ENCODE measurements at places on chromosomes 1 and 21.

GRCh38 chr1:157580828-157581210, 17.1 kb downstream of the FCRL4 start:
- H3K4me3 ChIP-seq, result no peak overlapping the region
- H3K27ac ChIP-seq, result no peak overlapping the region
- H3K27me3 ChIP-seq, result no peaks in the 10 kb centered on the region
- no peaks in the 10 kb centered on the region for H3K4me1 ChIP-seq

GRCh38 chr1:29830916-29831315, 594.6 kb downstream of the PTPRU start:
- H3K27ac ChIP-seq, result no peak overlapping the region
- H3K4me3 ChIP-seq, result no peak overlapping the region
- H3K4me1 ChIP-seq, result no peaks in the 10 kb centered on the region
- DNase-seq, result no peak

- DNase-seq, result no peak
- no peak overlapping the region for H3K27ac ChIP-seq
- H3K4me1 ChIP-seq, result no peaks in the 10 kb centered on the region
- H3K27me3 ChIP-seq, result no peaks in the 10 kb centered on the region
Measured at GRCh38 chr1:203888807-203889251, 27.4 kb downstream of the SNRPE start.

- no peaks in the 10 kb centered on the region for H3K36me3 ChIP-seq
- no peaks in the 10 kb centered on the region for H3K27me3 ChIP-seq
- H3K4me3 ChIP-seq, result peak overlapping the region; percentile 64
- peak overlapping the region; percentile 23 for H3K27ac ChIP-seq
- peaks cover 45% of the 10 kb centered on the region for H3K4me1 ChIP-seq
- DNase-seq, result no peak
Measured at GRCh38 chr1:204377800-204378668, 18.3 kb upstream of the PLEKHA6 start.

GRCh38 chr1:171610385-171610784, 11.7 kb upstream of the MYOCOS start:
- H3K4me3 ChIP-seq, result no peak overlapping the region
- no peaks in the 10 kb centered on the region for H3K4me1 ChIP-seq
- H3K27me3 ChIP-seq, result no peaks in the 10 kb centered on the region
- no peak for DNase-seq

DNA sequence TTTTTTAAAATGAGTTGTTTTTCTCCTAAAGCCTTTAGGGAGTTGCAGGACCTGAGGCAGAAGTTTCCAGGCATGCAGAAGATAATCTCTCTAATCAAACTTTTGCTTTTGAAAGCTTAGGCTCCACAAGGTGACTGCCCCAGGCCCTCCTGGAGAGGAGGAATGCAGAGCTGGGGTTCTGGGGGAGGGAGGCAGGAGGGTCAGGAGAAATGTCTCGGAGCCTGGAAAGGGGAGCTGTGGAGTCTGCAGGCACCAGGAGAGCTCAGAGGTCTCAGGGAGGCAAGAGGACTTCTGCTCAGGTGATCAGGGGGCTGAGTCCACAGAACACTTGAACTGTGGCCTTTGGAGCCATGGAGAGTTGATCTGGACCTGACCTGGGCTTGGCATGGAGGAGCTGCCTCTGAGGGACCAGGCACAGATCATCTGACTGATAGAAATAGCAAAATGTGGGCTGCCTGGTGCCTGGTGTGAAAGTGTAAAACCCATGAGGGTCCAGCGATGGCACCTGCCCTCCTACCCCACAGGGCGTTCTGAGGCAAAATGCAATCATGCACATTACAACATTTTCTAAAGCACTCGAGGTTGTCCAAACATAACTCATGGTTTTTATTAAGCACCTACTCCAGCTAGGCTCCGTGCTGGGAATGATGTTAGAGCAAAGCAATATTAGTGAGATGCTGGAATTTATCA, 10.0 kb upstream of the ABCG1 start:
- H3K36me3 ChIP-seq, result no peaks in the 10 kb centered on the region
- H3K27me3 ChIP-seq, result no peaks in the 10 kb centered on the region
- H3K27ac ChIP-seq, result no peak overlapping the region
- no peaks in the 10 kb centered on the region for H3K4me1 ChIP-seq

GRCh38 chr1:18947570-18947969, 8.9 kb downstream of the IFFO2 start:
- no peaks in the 10 kb centered on the region for H3K27me3 ChIP-seq
- H3K4me1 ChIP-seq, result peaks cover 100% of the 10 kb centered on the region
- no peak for DNase-seq

DNA sequence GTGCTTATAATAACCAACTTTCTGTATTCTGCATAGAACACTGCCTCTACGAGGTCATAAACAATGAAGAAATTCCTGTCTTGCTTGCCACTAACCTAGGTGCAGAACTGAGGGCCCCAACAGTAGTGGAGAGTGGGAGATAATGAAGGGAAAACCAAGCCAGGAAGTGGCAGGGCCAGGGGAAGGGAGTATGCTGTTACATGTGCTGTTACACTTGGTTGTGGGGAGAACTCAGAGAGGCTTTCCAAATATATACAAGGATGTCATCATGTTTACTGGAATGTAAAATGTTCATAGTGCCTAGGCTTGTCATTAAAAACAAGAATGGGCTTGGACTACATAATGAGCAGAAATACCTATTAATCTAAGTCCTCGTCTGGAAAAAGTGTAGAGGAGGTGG, 31.1 kb downstream of the NHLH2 start:
- H3K4me3 ChIP-seq, result no peak overlapping the region
- no peak for DNase-seq
- H3K4me1 ChIP-seq, result peaks cover 41% of the 10 kb centered on the region
- H3K36me3 ChIP-seq, result no peaks in the 10 kb centered on the region

- no peak overlapping the region for H3K4me3 ChIP-seq
- peaks cover 4% of the 10 kb centered on the region for H3K4me1 ChIP-seq
- H3K27me3 ChIP-seq, result no peaks in the 10 kb centered on the region
Measured at GRCh38 chr1:54551891-54552290, 3.9 kb downstream of the ACOT11 start.

GRCh38 chr1:61056573-61057439, 25.6 kb upstream of the NFIA start:
- peaks cover 66% of the 10 kb centered on the region for H3K4me1 ChIP-seq
- H3K4me3 ChIP-seq, result peak overlapping the region; percentile 60
- H3K27ac ChIP-seq, result peak overlapping the region; percentile 86

- DNase-seq, result no peak
Measured at GRCh38 chr1:38009088-38009840, 3.3 kb upstream of the UTP11 start.

DNA sequence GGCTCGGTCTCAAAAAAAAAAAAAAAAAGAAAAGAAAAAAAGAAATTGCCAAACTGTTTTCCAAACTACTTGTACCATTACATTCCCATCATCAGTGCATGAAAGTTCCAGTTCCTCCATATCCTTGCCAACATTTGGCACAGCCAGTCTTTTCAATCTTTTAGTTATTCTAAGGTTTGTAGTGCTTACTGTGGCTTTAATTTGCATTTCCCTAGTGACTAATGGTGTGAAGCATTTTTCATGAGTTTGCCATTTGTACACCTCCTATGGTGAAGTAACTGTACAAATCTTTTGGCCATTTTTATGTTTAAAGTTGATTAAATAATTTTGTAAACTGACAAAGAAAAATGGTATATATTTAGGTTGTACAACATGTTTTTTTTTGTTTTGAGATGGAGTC, 70.7 kb downstream of the DEGS1 start:
- H3K27ac ChIP-seq, result no peak overlapping the region
- no peak overlapping the region for H3K4me3 ChIP-seq
- H3K27me3 ChIP-seq, result no peaks in the 10 kb centered on the region
- H3K36me3 ChIP-seq, result no peaks in the 10 kb centered on the region

DNA sequence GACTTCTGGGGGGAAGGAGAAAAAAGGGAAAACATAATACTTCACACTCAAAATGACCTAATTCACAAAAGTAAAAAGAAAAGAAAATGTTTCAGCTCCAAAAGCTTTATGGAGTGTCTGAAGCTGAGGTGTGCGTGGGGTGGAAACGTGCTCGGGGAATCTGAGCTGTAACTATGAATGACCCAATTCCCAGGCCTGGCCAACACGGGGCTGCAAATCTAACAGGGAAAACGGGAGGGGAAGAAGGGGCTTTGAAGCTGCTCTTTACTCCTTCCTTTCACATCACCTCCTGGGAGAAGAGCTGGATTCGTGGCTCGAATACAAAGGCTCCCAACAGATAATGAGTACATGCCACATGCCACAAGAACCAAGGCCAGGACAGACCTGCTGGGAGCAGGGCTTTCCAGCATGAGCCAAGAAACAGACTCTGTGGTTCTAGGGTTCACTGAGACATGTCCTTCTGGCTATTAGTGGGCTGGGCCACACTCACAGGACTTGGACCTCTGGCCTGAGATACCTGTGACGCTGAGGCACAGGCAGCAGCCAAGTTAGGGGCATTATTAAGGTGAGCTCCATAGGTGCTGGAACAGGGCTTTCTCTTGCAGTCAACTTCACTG, 51.5 kb downstream of the SLC66A1 start:
- H3K36me3 ChIP-seq, result peaks cover 12% of the 10 kb centered on the region
- peak overlapping the region; percentile 79 for H3K27ac ChIP-seq
- no peak for DNase-seq
- H3K4me3 ChIP-seq, result no peak overlapping the region
- no peaks in the 10 kb centered on the region for H3K27me3 ChIP-seq

- no peak for DNase-seq
- no peaks in the 10 kb centered on the region for H3K27me3 ChIP-seq
- H3K4me1 ChIP-seq, result peaks cover 42% of the 10 kb centered on the region
Measured at GRCh38 chr1:94949681-94950661, 23.1 kb upstream of the CNN3 start.

DNA sequence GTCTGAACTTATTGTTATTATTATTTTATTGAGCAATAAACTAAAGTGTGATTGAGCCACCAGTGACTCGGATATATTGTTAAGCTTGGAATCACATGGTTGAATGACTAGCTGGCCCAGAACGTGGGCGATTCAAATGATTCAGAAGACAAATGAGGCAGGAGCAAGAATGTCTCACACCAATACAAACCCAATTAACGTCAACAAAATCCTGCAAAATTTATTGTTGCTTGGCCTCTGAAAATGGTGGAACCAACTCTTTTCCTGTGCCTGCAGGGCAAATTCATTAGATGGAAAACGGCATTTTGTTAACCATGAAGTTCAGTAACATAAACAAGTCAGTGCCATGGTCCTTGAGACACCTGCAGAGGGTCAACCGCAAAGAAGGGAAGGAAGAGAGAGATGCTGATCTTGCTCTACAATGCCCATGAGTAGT, 482.0 kb downstream of the SETD4 start:
- no peak overlapping the region for H3K27ac ChIP-seq
- H3K27me3 ChIP-seq, result no peaks in the 10 kb centered on the region

DNA sequence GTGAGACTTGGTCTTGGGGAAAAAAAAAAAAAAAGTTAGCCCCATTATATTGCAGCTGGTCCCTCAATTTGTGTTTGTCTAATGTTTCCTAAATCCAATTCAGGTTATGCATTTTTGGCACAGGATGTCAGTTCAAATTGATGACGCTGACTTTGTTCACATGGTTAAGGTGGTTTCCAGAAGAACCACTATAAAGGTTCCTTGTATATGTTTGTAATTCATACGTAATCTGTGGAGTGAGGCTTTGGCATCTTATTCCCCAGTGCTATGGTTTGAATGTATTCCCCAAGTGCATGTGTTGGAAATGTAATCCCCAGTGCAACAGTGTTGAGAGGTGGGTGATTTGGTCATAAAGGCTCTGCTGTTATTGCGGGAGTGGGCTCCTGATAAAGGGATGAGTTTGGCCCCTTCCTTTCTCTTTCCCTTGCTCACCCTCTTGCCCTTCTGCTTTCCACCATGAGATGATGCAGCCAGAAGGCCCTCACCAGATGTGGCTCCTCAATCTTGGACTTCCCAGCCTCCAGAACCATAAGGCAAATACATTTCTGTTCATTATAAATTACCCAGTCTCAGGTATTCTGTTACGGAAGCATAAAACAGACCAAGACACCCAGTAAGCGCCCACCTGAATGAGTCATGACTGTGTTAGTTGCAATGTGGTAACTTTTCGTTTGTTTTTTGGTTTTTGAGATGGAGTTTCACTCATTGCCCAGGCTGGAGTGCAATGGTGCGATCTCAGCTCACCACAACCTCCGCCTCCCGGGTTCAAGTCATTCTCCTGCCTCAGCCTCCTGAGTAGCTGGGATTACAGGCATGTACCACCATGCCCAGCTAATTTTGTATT, 19.5 kb upstream of the HLCS start:
- no peak overlapping the region for H3K4me3 ChIP-seq
- DNase-seq, result no peak
- H3K4me1 ChIP-seq, result peaks cover 21% of the 10 kb centered on the region
- no peaks in the 10 kb centered on the region for H3K27me3 ChIP-seq

- no peaks in the 10 kb centered on the region for H3K36me3 ChIP-seq
- H3K27ac ChIP-seq, result peak overlapping the region; percentile 73
- H3K27me3 ChIP-seq, result peaks cover 5% of the 10 kb centered on the region
- DNase-seq, result no peak
Measured at GRCh38 chr21:36097427-36098181, 27.8 kb downstream of the CBR1 start.

DNA sequence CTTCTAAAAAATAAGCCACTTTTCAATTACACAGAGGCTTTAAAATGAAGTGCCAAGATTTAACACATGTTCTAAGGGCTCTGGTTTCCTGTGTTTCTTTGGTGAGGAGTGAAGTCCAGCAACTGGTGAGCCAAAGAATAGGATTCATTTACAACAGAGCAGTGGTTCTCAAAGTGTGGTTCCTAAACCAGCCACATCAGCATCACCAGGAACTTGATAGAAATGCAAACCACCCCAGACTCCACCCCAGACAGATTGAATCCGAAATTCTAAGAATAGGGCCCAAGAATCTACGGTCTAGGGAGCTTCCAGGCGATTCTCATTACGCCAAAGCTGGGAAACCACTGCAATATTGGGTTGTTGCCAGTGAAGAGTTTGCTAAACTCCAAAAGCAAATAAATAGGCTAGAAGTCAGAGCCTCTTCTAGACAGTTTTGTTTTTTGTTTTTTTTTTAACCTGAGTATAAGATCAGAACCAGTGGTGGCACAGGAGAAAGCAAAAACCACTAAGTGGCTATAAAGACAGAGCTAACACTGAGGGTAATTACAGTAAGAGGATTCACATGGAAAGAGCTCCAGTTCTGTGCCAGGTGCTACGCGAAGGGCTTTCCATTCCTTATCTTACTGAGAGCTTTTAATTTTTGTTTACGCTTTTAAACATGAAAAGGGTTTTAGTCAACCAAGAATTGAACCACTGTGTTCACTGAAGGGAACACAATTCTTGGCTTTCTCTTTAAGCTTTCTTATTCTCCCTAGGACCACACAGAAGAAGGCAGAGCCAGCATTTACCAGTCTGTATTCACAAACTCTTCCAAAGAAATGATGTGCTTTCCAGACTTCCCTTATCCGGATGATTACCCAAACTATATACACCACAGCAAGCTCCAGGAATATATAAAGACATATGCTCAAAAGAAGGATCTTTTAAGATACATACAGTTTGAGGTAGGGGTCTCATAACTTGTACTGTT, 42.4 kb upstream of the FMO2 start:
- no peak overlapping the region for H3K4me3 ChIP-seq
- no peak for DNase-seq
- no peaks in the 10 kb centered on the region for H3K27me3 ChIP-seq
- H3K27ac ChIP-seq, result peak overlapping the region; percentile 88

DNA sequence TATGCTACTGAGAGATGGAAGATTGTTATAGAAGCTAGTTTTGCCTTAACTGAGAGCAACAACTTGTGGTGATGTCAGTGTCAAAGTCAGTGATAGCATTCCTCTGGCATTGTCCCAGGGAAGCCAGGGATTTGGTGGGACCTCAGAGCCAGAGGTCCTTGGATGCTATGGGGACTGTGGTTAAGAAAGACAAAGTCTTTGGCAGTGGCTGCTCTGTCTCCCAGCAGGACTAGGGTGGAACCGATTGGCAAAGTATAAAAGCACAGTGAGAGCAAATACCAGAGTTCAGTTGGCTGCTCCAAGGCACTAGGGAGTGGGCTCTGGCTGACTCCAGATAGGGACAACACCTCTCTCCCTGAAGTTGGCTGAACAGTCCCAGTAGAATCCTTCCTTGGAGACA, 104.8 kb downstream of the GDAP2 start:
- H3K4me1 ChIP-seq, result peaks cover 7% of the 10 kb centered on the region
- DNase-seq, result no peak
- H3K36me3 ChIP-seq, result no peaks in the 10 kb centered on the region
- H3K27me3 ChIP-seq, result no peaks in the 10 kb centered on the region
- peak overlapping the region; percentile 14 for H3K27ac ChIP-seq

Measured in esophagus squamous epithelium (tissue), 5 donors.